Effector memory CD4-positive, alpha-beta T cell (primary cell): ENCODE measurements at places on chromosomes 5 and 9.

- DNase-seq = no peak
These were observed 304.8 kb upstream of the PANK3 start for GRCh38 chr5:168883991-168884390.

- DNase-seq = no peak
These were observed 579 bp upstream of the FAM78A start for GRCh38 chr9:131276891-131277286.

DNA sequence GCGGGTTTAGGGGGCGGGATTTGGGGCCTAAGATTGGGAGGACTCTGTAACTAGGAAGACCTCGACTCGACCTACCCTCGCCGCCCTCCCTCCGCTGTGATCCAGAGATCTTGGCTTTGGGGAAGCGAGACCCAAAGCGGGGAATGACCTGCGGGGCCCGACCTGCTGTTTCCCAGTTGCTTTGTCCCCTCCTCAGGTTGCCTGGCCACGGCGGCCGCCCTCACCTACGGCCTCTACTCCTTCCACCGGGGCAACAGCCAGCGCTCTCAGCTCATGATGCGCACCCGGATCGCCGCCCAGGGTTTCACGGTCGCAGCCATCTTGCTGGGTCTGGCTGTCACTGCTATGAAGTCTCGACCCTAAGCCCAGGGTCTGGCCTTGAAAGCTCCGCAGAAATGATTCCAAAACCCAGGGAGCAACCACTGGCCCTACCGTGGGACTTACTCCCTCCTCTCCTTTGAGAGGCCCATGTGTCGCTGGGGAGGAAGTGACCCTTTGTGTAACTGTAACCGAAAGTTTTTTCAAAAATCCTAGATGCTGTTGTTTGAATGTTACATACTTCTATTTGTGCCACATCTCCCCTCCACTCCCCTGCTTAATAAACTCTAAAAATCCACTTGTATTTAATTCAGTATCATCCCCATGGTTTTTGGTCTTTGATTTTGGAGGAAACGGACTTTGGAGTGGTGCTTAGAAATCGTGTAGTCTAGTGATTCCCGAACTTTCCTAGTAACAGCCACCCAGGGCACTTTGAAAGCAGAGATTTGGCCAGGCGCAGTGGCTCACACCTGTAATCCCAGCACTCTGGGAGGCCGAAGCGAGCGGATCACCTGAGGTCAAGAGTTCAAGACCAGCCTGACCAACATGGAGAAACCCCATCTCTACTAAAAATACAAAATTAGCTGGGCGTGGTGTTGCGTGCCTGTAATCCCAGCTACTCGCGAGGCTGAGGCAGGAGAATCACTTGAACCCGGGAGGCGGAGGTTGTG lies 878 bp downstream of the HIGD2A start:
- no peak for DNase-seq

DNA sequence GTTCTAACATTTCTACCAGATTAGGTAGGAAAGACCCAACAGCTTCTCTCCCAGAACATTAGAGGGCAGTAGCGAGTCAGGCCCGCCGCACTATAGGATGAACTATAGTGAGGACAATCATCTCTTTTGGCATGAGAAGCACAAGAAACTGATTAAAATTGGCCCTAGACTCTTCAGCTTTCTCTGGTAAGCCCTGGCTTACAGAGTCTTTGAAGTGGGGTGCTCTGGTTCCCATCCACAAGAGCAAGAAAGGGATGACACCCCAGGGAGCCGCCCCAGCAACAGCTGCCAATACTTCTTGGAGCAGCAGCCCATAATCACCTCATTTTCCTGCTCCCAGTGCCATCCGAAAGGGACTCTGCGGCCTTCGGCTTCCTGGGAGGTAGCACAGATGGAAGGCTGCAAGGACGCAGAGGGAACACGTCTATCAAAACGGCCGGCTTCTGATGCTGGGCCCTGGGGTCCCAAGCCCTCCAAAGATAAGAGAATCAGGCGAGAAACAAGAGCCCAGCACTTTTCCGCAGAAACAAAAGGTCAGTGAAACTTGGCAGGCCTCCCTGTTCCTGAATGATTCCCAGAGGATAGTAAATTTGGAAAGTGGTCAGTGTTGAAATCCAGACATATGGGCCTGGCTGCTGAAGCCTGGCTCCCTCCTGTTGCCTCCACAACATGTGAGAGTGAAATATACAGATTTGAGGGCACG lies 69.3 kb downstream of the HSD17B3 start:
- DNase-seq = no peak

GRCh38 chr5:142358121-142358520 lies 33.3 kb upstream of the SPRY4 start:
- DNase-seq = no peak
